NCI-H345 (cell line): ENCODE measurements at places on chromosomes 11 and 22.

- DNase-seq, result no peak
These were observed 218.8 kb downstream of the PGR start for GRCh38 chr11:100910808-100911207.

DNA sequence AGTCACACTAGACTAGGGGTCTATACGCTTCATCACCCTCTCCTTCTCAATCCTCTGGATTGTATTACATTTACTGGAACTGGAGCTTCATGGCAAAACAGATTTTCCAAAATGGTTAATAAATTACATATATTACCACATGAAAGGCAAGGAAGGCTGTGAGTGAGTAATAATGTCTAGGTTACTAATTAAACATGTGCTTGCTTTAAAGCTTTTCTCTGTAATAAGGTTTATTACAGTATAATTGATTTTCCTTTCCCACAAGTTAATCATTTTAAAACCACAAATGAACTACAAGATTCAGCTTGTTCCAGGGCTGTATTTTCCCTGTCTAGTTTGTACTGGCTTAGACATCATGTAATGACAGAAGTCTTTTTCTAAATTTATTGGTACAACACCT lies 25.6 kb downstream of the MMP13 start:
- no peak for DNase-seq

DNA sequence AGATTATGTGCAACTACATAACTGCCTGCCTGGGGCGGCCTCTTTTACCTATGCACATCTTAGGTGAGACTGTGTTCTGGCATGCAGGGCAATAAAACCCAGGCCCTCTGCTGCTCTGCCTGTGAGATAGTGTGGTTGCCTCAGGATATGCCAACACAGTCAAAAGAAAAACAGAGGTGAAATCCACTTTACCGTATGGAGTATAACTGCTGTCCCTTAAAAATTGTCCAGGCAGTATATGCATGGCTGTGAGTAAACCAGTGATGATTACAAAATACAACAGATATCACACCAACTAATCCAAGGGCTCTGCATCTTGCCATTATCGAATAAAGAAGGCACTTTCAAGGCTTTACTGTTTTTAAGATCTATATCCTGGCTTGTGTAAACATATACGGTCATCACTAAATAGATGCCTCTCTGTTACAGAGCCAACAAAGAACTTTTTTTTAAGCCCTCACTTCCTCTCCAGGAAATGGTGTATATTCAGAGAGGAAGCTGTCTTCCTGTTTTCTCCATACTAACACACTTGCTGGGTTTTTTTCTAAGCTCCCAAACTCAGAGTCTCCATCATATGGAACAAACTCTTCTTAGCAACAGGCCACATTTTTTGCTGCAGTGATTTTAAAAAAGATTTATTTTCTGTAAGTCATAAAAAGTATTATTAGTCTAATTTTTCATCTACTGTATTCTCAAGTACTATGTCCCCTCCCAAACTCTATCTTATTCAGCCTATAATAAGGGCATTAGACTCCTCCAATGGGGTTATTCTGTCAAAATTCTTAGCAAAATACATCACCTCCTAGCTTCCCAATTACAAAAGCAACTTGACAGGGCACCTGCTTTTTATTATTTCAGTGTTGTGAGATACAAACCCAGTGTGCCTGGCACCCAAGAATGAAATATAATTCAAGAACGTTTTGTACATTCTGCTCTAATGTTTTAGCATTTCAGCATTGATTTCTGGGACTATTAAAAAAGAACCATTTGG lies 135.2 kb downstream of the MAML2 start:
- DNase-seq, result no peak

GRCh38 chr11:75733431-75734107 lies 15.9 kb downstream of the MOGAT2 start:
- peak; percentile 6 for DNase-seq

DNA sequence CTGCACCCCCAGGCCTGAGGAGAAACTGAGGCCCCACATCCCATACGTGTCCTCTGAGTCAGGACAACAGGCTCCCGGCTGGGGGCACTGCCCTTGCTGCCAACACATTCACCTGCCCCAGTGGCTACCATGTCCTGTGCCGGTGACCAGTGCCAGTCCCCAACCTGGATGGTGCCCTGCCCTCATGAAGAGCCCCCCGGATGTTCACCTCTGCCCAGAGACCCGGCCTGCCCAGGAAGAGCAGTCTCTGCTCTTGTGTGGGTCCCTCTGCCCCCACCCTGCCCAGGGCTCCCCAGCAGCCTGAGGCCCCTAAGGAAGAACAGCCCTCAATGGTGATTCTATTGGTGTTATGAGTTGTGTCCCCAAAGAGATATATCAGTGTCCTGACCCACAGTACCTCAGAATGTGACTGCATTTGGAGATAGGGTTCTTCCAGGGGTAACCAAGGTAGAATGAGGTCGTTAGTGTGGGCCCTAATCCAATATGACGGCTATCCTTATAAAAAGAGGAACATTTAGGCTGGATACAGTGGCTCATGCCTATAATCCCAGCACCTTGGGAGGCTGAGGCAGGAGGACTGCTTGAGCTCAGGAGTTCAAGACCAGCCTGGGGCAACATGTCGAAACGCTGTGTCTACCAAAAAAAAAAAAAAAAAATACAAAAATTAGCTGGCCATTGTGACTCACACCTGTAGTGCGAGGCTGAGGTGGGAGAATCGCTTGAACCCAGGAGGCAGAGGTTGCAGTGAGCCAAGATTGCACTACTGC lies 13.2 kb upstream of the DGCR8 start:
- no peak for DNase-seq

DNA sequence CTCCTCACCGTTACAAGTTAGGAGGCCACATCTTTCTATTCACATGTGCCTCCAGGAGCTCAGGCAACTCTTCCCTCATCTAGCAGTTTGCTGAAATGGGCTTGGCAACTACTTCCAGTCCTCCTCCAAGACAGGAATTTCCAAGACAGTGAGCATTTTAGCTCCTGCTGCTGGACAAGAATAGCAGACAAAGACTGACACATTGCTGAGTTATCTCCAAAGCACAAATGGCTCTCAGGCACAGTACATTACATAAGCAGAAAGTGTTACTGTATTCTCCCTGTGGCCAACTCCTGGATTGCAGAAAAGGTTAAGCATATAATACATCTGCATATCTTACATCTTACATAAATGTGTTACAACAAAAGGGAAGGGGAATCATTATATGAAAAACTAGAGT lies 83.2 kb upstream of the POU2AF2 start:
- DNase-seq, result no peak

DNA sequence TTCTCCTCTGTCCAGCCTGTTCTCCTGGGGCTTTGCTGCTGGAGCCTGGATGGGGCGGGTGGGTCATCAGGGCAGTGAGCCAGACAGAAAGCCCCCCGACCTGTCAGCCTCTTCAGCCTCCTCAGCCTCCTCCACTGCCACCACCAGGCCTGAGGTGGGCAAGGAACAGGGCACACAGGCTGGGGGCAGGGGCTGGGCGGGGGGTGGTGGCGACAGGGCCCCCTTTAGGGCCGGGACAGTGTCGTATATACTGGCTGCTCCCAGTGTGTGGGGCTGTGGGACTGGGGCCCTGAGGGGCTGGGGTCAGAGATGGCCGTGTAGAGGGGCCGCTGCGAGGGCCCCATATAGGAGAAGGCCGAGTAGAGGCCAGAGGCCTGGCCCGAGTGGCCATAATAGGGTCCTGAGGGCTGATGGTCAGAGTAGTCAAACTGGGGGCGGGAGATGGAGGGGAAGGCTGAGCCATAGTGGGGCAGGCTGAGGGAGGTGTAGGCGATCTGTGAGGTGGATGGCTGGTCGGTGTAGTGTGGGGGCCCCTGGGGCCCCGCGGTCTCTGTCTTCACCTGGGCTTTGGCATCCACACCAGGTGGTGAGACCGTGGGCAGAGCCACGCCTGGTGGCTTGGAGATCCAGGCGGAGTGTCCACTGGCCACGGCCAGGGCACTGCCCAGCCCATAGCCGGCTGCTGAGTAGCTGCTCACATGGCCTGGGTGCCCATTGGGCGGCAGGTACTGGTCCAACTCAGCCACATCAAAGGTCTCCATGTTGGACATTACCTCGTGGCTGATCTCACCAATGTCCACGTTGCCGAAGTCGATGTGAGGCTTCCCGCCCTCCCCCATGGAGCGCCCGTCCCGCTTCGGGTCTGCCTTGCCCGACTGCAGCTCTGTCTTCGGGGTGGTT lies 10.8 kb downstream of the SOX10 start:
- no peak for DNase-seq

DNA sequence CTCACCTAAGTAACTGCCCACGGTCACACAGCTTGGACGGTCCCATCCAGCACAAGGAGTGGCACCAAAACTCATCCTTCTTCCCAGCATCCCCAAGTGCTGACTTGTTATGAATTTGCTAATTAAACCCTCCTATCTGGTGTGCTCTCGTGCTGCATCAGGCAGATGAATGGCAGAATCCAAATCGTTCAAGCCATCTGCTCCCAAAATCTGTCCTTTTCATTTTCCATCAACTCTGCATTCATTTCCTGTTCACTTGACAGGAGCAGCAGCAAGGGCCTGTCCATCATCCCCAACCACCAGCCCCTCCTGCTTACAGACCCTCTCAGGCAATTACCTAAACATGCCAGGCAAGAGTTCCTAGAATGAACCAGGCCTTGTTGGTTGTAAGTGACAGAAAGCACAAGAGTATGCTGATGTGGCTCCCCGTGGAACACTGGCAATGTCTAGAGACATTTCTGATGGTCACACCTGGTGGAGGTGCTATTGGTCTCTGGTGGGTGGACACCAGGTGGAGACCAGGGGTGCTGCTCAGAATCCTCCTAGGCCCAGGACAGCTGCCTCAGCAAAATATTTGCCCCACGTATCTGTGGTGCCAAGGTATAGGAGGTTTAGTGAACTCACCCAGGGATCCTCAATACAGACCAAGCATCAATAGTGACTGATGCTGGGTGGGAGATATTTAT lies 832.5 kb downstream of the TBC1D22A start:
- no peak for DNase-seq

- DNase-seq, result no peak
These were observed 330.5 kb downstream of the NXPE2 start for GRCh38 chr11:115008799-115009198.

DNA sequence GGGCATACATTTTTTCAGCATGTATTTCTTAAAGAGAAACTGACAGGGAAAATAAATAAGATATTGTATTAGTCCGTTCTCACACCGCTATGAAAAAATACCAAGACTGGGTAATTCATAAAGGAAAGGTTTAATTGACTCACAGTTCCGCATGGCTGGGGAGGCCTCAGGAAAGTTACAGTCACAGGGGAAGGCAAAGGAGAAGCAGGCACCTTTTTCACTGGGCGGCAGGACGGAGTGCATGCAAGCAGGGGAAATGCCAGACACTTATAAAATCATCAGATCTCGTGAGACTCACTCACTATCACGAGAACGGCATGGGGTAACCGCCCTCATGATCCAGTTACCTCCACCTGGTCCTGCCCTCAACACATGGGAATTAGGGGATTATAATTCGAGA lies 44.2 kb downstream of the PPFIA1 start:
- DNase-seq, result no peak

- DNase-seq, result no peak
These were observed 327.4 kb downstream of the MN1 start for GRCh38 chr22:27474112-27474571.

GRCh38 chr22:39589875-39590274 lies 19.3 kb downstream of the CACNA1I start:
- DNase-seq, result no peak

DNA sequence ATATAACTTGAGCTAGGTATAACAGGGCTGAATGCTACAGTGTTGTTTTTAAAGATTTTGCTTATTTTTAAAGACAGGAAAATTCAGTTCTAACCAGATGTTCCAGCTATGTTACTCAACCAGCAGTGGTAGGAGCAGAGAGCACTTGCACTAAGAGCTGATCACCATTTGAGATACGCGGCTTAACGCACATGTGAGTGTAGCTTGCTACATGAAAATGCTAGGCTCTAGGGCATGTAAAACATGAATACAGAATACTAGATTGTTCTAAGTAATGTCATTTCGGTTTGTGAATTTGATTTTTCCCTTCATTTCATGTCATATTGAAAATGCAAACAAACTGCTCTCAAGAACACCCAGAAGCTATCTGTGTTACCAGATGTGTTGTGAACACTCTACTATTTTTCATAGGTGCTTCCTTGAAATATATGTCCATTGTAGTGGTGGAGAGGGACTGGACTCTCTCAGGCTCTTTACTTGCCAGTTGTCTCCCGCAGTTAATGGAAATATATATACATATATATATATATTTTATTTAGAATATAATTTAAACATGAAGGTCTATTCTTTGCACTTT lies 10.8 kb upstream of the TECTA start:
- DNase-seq, result no peak

DNA sequence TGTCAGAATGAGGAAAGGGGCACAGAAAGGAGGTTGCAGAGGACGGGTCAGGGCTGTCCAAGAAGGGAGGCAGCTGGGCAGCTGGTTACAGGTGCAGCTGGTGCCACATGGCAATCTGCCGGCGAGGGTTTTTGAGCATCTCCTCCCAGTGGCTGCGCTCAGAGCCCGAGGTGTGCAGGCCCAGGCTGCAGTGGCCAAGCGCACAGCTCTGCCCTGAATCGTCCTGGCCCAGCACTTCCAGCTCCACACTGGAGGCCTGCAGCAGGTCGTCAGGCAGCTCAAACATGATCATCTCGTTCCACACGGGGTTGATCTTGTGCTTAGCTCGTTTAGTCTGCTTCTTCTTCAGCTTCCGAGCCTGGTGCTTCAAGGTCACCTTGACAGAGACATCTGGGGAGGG lies 42.2 kb downstream of the SYT13 start:
- DNase-seq, result no peak

DNA sequence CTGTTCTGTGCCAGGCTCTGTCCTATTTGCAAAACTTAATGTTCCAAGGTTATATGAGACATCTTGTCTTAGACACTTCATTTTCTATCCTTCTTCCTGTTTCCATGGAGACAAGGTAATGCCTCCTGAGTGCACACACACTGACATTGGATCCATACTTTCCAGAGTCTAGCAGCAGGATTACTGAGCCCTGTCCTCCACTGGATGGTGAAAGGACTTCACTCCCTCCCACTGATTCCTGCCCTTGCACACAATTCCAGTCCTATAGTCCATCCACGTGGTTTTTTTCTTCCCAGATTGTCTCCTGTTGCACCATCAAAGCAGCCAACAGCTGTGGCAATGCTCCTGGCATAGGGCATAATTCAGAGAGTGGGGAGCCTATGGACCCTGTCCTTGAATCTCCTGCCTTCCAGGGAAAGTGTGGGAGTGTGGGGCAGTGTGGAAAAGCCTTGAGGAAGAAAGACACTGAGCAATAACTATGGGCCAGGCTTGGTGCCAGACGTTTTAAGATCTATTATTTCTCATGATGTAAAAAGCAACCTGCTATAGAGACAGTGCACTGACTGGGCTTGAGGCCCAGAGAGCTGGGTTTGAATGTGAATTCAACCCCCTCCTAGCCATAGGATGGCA lies 31.3 kb downstream of the SERPINH1 start:
- DNase-seq, result peak; percentile 57

DNA sequence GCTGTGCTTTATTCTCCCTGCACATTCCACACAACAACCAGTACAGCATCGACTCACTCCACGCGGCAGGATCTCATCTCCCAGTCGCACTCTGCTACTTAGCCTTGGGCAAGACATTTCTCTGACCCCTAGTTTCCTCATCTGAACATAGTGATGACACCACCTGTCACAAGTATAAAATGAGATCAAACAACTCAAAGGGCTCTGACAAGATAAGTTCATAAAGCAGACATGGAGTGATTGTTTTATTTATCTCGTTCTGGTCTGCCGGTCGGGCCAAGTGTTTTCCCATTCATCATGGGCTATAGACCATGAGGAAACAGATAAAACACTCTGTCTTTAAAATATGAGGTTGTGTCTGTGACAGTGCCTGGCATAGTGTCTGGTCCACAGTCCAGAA lies 35.0 kb downstream of the DSCAML1 start:
- peak; percentile 64 for DNase-seq

GRCh38 chr22:27336151-27337090 lies 465.1 kb downstream of the MN1 start:
- no peak for DNase-seq
